Upper lobe of right lung (tissue), 1 donor: ENCODE measurements at places on chromosomes 1 and 21. TPM values are rescaled to one million over a fixed set of nuclear protein-coding genes. Genes with fewer than 3 reads are reported as not detected.

DNA sequence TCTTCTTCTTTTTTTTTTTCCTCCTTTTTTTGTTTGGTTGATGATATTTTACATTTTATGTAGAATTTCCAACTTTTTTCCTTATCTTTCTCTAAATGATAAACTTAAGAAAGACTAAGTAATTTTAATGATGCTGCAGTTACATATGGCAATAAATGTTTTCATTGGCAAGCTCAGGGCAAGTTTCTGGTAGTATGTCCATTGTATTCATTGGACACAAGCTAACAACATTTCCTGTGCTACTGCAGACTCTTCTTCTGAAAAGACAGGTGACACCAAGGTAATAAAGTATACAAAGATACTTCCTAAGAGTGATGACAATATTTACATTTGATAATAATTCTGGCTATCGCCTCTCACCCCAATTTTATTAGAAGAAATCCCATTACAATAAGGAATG, 219.2 kb upstream of the NFIA start:
- no peak overlapping the region for H3K27ac ChIP-seq
- H3K36me3 ChIP-seq: no peaks in the 10 kb centered on the region
- H3K4me3 ChIP-seq: no peak overlapping the region
- DNase-seq: no peak
- H3K27me3 ChIP-seq: no peaks in the 10 kb centered on the region

DNA sequence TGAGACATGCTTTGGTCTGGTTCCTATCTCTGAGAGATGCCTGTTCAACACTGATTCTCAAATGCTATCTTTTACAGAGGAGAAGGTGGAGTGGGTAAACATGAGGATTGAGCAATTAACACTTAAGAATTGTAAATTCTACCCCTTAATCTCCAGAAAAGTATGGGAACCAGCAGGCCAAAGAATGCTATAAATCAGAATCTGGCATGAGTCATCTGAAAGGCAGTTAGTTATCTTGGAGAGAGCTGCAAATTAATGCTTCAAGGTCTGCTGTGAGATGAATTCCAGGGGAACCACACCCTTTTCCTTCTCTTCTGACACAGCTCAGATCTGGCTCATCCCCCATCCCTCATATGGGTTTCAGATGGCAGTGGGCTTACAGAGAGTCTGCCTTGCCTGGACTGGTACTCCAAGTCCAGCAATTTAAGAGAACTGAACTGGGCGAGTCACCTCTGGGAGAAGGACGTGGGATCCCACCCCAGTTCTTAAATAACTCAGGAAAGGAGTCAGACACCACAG, 5.2 kb downstream of the S100A10 start:
- peak overlapping the region; percentile 90 for H3K27ac ChIP-seq
- H3K27me3 ChIP-seq: no peaks in the 10 kb centered on the region
- DNase-seq: no peak

DNA sequence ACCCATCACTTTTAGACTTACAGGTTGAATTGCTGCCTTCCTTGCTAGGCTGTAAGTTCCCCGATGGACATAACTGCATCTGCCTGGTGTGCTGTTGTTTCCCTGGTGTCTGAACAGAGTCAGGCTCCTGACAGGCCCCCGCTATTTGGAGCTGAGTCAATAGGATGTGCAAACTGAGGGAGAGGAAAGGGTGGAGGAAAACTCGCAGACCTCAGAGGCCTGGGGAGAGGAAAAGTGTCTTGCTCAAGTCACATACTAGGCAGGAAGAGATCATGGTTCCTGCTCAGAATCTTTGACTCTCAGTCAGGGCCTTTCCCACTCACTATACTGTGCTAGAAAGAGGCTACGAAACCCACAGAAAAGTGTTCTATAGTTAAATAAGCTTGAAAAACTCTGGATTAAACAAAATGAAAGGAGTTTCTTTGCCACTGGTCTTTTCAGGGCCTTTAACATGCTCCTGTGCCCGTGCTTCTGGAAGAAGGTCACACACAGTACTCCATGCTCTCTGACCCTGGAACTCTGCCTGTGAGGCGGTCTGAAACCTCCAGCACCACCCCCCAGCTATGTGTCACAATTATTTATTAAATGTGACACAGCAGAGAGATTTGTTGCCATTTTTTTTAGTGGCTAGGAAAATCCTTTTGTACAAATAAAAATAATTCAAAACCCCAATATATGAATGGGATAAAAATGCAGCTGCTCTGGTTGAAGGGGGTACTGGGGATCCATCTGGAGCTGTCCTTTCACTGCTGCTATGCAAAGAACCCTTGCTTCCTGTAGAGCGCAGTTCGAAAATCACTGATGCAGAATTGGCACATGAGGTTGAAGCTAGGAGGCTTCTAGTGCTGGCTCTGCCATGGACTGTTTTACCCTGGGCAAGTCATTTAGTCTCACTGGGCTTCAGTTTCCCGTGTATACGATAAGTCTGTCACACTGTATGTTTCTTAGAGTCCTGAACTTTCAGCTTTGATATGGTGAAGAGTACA, 20.1 kb upstream of the CDCP2 start:
- H3K4me3 ChIP-seq: no peak overlapping the region
- no peaks in the 10 kb centered on the region for H3K4me1 ChIP-seq
- H3K27ac ChIP-seq: peak overlapping the region; percentile 42
- no peaks in the 10 kb centered on the region for H3K27me3 ChIP-seq
- H3K36me3 ChIP-seq: no peaks in the 10 kb centered on the region

- no peak overlapping the region for H3K4me3 ChIP-seq
- H3K36me3 ChIP-seq: no peaks in the 10 kb centered on the region
- no peak overlapping the region for H3K27ac ChIP-seq
- no peaks in the 10 kb centered on the region for H3K4me1 ChIP-seq
- no peak for DNase-seq
- H3K27me3 ChIP-seq: no peaks in the 10 kb centered on the region
Observed at GRCh38 chr1:246476771-246477170, 30.3 kb downstream of the SMYD3 start.

- no peaks in the 10 kb centered on the region for H3K4me1 ChIP-seq
- no peak overlapping the region for H3K4me3 ChIP-seq
- H3K27ac ChIP-seq: no peak overlapping the region
Observed at GRCh38 chr21:29033871-29034270, 9.4 kb downstream of the USP16 start.

DNA sequence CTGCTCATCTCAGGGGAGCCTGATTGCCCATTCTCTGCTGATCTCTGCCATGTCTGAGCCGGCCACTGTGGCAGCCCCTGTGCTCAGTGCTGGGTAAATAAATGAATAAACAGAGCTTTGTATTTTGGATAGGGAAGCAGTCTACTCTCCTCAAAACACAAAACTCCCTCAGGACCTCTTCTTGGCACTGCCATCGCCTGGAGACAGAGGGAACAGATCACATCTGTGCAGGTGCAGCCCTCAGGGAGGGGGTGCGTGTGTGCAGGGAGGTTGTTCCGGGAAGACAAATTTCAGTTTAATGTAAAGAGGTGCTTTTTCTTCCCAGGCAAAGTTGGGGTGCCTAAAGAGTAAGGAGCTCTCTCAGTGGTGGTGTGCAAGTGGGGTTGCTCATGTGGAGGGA, 7.7 kb upstream of the FAM167B start:
- no peak for DNase-seq
- no peak overlapping the region for H3K4me3 ChIP-seq
- no peak overlapping the region for H3K27ac ChIP-seq
- H3K36me3 ChIP-seq: no peaks in the 10 kb centered on the region

- H3K27me3 ChIP-seq: no peaks in the 10 kb centered on the region
- no peak overlapping the region for H3K4me3 ChIP-seq
- no peak for DNase-seq
- H3K27ac ChIP-seq: peak overlapping the region; percentile 21
- H3K36me3 ChIP-seq: no peaks in the 10 kb centered on the region
Observed at GRCh38 chr1:67646145-67647035, 38.6 kb upstream of the GADD45A start.

GRCh38 chr1:63189677-63190076, 132.7 kb upstream of the FOXD3 start:
- no peak for DNase-seq
- H3K27me3 ChIP-seq: no peaks in the 10 kb centered on the region
- no peaks in the 10 kb centered on the region for H3K36me3 ChIP-seq
- no peak overlapping the region for H3K4me3 ChIP-seq

- H3K4me3 ChIP-seq: no peak overlapping the region
- no peaks in the 10 kb centered on the region for H3K36me3 ChIP-seq
- H3K4me1 ChIP-seq: no peaks in the 10 kb centered on the region
- H3K27me3 ChIP-seq: no peaks in the 10 kb centered on the region
- DNase-seq: no peak
Observed at GRCh38 chr1:62417351-62417999, 19.4 kb upstream of the USP1 start.

DNA sequence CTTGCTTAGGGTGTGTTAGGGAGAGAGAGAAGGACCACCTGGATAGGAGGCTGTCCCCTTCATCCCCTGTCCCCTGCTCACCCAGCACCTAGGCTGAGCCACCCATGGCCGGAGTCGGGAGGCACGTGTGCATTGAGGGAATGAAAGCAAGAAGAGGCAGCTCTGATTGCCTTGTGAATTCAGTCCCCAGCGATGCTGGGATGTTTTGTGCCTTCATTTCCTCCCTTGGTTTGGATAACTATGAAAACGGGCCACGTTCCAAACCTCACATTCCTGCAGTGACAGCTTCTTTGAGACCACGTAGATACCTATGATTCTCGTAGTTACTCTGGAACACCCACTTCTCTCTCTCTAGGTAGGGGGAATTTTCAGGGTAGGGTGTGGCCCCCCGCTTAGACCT, 67.1 kb downstream of the MAN1C1 start:
- peaks cover 20% of the 10 kb centered on the region for H3K4me1 ChIP-seq
- no peaks in the 10 kb centered on the region for H3K36me3 ChIP-seq
- H3K27me3 ChIP-seq: no peaks in the 10 kb centered on the region
- no peak overlapping the region for H3K27ac ChIP-seq
- no peak overlapping the region for H3K4me3 ChIP-seq

- no peak overlapping the region for H3K4me3 ChIP-seq
- H3K4me1 ChIP-seq: peaks cover 36% of the 10 kb centered on the region
- no peak overlapping the region for H3K27ac ChIP-seq
- DNase-seq: no peak
Observed at GRCh38 chr1:2283371-2283990, 55.4 kb downstream of the SKI start.

The FAM151A gene
- total RNA-seq: not detected

The STK40 gene
- 78.9 TPM for total RNA-seq

The DISP1 gene
- total RNA-seq: 22.9 TPM

The F5 gene
- 1.6 TPM for total RNA-seq

The HPCAL4 gene
- total RNA-seq: 0.09 TPM

The C1orf94 gene
- total RNA-seq: not detected

The ANXA9 gene
- total RNA-seq: 1.2 TPM

The CDA gene
- 8.8 TPM for total RNA-seq

The CCDC181 gene
- 0.32 TPM for total RNA-seq
